ENCODE measurements at places on chromosomes 2 and 18. TPM values are rescaled to one million over a fixed set of nuclear protein-coding genes. Genes with fewer than 3 reads are reported as not detected.
A peak's percentile ranks its signal among the peaks of the same experiment; 100 is the strongest.

DNA sequence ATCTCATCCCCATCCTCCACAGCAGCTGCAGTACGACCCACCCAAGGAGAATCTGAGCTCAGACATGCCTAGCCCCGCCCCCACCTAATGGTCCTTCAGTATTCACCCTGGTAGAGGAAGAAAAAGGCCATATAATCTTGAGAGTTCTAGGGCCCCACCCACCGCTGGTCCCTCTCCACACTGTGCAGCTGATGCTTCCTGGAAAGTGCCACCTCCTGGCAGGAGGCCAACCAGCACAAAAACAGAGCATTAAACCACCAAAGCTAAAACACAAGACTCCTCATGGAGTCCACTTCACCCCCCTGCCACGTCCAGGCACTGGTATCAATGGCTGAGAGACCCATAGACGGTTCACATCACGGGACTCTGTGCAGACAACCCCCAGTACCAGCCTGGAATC, 40.7 kb downstream of the MC4R start:
- H3K4me3 ChIP-seq = no peak overlapping the region
- H3K27ac ChIP-seq = no peak overlapping the region
- H3K27me3 ChIP-seq = no peaks in the 10 kb centered on the region
- H3K36me3 ChIP-seq = no peaks in the 10 kb centered on the region

DNA sequence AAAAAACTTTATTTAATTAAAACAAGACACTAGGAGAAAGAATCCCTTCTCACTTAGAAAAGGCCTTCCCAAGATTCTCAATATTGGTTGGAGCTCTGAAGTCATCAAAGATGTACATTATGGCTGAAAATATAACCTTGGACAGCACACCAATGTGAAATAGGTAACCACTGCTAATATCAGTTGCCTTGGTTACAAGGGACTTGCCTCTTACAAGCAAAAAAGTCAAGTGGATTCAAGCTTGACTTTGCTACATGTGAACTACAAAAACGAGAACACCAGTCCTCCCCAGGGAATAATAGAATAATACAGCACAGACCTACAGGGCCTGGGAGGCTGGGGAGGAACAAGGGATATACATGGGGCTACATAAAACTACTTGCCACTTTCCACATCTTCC, 46.1 kb downstream of the NABP1 start:
- no peaks in the 10 kb centered on the region for H3K27me3 ChIP-seq
- no peak overlapping the region for H3K27ac ChIP-seq
- no peaks in the 10 kb centered on the region for H3K4me1 ChIP-seq
- H3K36me3 ChIP-seq = no peaks in the 10 kb centered on the region
- no peak for DNase-seq

DNA sequence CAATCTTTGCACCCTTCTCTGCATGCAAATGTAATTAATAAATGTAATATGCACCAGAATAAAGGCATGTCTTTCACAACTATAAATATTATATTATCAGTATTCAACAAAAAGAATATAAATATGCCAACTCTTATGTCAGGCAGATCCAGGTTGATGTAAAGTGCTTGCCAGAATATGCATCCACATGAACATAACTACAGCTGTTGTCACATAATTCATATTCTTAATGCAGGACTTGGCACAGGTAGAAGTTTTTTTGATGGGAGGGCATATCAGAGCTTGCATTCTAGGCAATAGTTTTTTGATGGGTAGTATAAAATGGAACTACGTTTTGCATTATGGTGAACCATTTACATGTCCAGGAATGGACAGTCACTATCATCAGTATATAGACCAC, 544.3 kb downstream of the ZNF804A start:
- H3K4me3 ChIP-seq = no peak overlapping the region
- no peaks in the 10 kb centered on the region for H3K27me3 ChIP-seq
- DNase-seq = no peak
- no peaks in the 10 kb centered on the region for H3K4me1 ChIP-seq

GRCh38 chr18:76573325-76574025, 78.4 kb upstream of the ZNF516 start:
- H3K36me3 ChIP-seq = no peaks in the 10 kb centered on the region
- H3K4me1 ChIP-seq = peaks cover 2% of the 10 kb centered on the region
- H3K27me3 ChIP-seq = no peaks in the 10 kb centered on the region
- no peak for DNase-seq

DNA sequence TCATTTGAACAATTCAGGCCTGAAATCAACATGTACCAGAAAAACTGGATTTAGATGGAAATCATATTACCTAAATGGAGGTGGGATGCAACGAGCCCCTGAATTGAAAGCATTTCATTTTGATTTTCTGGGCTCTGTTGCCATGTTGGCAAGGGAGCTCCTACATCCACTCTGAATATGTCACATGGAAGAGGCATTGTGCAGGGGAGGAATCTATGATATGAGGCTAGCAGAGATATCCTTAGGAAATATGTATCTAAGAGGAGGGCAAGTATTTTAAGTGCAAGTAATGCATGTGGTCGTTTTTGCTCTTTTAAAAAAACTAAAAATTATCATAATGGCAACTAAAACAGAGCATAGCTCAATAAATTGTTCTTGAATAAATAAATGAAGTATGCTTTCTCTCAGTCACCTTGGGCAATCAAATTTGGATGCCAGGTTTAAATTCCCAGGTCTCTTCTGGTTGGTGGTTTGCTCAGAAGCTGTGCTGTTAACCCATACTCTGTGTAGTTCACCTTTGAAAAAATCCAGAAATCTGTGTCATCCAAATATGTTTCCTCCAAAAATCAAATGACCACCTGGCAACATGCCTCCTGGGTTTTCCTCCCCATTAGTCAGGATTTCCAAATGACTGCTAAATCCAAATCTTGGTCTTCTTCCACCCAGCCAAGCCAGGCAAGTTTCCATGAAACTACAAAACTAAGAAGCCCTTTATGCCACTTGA, 6.5 kb upstream of the LGALSL start:
- peaks cover 9% of the 10 kb centered on the region for H3K4me1 ChIP-seq
- no peak overlapping the region for H3K27ac ChIP-seq
- no peak overlapping the region for H3K4me3 ChIP-seq
- H3K27me3 ChIP-seq = no peaks in the 10 kb centered on the region

GRCh38 chr18:34158881-34159690, 65.6 kb downstream of the NOL4 start:
- H3K27ac ChIP-seq = no peak overlapping the region
- peaks cover 35% of the 10 kb centered on the region for H3K27me3 ChIP-seq
- peaks cover 7% of the 10 kb centered on the region for H3K4me1 ChIP-seq
- no peaks in the 10 kb centered on the region for H3K36me3 ChIP-seq
- H3K4me3 ChIP-seq = peak overlapping the region; percentile 69

Gene MFSD2B
- total RNA-seq = 0.84 TPM

Gene ABCB11
- 0.18 TPM for total RNA-seq

Data from mesothelial cell of epicardium (in vitro differentiated cells).